CD4-positive, alpha-beta T cell treated with Interferon alpha-2 for 1 hour (primary cell): ENCODE measurements at places on chromosomes 16 and 17.

DNA sequence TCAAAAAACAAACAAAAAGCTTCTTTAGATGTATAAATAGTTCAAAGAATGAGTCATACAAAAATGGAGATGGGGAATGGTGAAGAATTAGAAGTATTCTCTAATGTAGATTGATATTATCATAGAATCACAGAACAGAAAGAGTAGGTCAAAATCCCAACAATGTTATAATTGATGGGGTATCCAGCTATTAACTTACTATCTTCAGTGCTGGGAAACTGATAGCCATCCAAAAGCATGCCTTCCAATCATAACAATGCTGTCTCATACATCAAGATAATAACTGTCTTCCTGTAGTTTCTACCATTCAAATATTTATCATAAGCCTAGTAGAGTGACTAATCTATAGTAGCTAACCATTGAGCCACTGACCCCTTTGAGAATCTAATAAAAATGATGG, 26.7 kb upstream of the GNAO1 start:
- DNase-seq, result no peak

DNA sequence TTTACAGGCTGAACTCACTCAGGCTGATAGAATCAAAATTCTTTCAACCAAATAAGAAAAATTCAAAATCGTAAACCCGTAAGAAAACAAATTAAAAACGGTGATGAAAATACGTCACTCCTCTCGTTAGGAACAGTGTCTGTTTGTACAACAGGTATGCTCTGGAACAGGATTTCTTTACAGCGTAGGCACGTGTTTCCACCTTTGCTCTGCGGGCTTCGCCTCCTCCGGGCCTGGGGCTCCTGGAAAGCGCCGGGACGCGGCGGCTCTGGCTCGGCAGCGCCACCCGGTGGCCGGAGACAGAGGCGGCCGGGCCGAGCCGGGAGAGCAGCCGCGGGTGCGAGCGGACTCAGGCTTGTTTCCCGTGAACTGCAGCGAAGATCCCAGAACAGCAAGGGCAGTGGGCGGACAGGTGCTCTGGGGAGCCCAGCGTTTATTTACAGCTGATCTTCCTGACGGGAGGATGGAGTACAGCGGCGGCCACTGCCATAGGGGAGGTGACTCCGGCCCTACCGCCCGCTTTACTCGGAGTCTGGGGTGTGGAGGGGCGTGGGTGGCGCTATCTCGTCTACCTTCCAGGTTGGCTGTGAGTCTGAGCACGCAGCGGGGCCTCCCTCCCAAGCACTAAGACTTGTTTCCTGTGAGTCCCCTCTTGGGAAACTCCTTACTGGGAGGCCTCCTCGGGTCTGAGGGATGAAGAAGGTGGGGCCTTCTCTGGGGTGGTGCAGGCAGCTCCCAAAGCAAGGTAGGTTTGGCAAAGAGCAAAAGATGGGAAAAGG, 40.5 kb upstream of the ATP2A3 start:
- DNase-seq, result peak; percentile 56

GRCh38 chr17:43907998-43908721, 824 bp upstream of the MPP2 start:
- peak; percentile 42 for DNase-seq

- no peak for DNase-seq
These were observed 31.7 kb downstream of the GJC1 start for GRCh38 chr17:44798356-44798755.

GRCh38 chr16:54446639-54447038, 160.1 kb upstream of the IRX3 start:
- DNase-seq, result no peak

DNA sequence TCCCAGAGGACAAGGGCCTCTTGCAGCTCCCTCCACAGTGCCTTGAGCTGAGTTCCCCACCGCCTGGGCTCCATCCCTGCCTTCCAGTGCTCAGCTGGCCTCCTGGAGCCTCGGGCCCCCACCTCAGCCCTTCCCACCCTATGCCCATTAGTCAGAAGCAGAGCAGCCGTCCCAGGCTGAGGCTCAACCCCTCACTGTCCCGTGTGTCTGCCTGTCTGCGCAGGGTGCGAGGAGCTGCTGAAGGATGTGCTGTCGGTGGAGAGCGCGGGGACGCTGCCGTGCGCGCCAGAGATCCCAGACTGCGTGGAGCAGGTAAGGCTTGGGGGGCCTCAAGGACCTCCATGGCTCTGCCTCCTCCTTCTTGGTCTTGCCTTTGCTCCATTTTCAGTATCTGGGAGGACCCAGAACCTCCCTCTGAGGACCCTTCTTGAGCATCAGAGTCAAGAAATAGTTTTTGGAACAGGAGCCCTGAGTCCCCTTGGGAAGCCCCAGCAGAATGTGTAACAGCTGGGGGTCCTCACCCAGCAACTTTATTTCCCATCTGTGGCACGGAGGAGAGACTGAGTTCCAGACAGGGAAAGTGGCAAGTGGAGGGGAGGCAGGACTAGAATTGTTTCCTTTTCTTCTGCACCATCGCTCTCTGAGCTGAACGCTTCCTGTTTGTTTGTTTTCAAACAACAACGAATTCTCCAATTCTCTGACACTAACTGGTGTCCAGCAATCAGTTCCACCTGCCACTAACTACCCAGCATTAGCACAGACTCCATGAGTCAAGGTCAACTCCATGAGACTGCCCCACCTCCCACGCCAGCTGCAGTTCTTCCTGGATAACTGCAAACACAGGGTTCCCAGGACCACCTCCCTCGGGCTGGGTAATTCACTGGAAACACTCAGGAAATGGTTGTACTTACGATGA, 42.6 kb downstream of the RAB11FIP4 start:
- DNase-seq, result no peak

- no peak for DNase-seq
These were observed 17.1 kb downstream of the CACNA1H start for GRCh38 chr16:1170076-1170418.

- peak; percentile 14 for DNase-seq
These were observed 934 bp upstream of the AOC2 start for GRCh38 chr17:42843358-42843934.

GRCh38 chr16:86598607-86599565, 20.5 kb downstream of the FOXL1 start:
- DNase-seq, result no peak

DNA sequence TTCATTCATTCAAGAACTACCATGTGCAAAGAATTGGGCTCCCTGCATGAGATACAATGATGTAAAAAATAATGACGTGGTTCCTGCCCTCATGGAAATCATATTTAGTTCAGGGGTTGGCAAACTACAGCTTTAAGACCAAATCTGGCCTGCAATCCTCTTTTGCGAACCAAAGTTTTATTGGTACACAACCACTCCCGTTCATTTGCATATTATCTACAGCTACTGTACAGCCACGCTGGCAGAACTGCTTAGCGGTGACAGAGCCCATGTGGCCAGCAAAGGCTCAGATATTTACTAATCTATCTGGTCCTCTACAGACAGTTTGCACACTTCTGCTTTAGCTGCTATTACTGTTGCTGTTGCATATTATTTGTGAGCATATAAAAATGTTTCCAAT, 167.7 kb downstream of the XYLT1 start:
- no peak for DNase-seq

- peak; percentile 38 for DNase-seq
These were observed 4.0 kb downstream of the VAT1 start for GRCh38 chr17:43018008-43018853.

DNA sequence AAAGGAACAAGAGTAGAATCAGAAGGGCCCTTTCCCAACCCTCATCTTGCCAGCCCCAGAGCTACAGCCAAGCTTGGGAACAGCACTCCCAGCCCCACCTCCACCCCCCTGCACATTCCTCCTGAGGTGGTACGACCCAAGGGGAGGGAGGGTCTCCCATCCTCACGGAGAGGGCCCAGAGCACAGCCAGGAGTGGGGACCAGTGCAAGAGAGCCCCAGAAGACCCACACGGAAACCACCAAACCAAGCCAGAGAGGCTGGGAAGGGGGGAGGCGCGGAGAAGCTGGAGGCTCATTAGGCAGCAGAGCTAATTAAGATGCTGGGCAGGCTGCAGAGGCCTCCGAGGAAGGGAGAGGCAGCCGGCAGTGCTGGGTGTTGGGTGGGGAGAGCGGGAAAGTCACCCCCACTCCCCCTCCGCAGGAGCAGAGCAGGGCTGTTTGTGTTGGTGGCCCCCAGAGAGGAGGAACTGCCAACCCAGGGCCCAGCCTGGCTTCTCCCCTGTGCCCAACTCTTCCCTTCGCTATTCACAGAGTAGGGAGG, 2.4 kb downstream of the CACNB1 start:
- DNase-seq, result no peak
